ENCODE measurements at places on chromosomes 6 and 20.
A peak's percentile ranks its signal among the peaks of the same experiment; 100 is the strongest.

DNA sequence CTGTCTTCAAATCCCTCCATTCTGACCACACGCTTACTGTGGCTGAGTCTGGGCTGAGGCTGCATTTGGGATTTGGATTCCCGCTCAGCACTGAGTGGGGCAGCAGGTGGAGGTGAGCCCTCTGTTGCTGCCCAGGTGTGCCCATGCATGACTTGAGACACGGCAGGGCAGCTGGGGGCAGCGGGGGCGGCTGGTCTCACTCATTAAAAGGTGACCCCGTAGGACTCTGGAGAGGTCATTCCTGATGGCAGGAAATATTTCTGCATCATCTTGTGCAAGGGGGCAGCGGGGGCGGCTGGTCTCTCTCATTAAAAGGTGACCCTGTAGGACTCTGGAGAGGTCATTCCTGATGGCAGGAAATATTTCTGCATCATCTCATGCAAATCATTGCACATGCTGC lies 49.8 kb downstream of the SMOC2 start:
- DNase-seq, result no peak

GRCh38 chr6:165849534-165850430 lies 186.7 kb upstream of the PDE10A start:
- no peak for DNase-seq

DNA sequence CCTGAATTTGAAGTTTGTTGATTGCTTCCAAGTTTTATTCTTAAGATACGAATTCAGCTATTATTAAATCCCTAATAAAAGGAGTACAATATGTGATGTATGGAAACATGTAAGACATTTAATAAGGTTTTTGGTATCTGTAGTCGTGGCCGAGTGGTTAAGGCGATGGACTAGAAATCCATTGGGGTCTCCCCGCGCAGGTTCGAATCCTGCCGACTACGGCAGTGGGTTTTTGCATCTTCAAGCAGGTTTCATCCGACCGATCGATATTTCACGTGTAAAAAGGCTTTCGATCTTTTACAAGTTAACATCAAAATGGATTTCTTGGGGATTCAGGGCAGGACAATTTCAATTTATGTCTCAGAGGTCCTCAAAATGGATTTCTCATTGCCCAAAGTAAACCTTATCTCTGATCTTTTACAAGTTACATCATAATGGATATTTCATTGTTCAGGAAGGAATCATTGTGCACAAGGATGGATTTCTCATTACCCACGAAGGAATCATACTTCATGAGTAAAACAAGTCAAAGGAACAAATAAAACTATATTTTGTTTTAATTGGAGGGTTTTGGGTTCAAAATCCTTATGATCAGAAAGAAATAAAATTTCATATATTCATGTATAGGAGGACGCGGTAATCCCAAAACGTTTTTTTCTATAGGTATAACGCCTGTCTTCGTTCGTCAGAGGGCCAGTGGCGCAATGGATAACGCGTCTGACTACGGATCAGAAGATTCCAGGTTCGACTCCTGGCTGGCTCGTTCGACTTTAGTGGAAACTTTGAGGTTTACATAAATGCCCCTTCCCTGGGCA lies 37.3 kb upstream of the BTN3A2 start:
- peak; percentile 95 for DNase-seq

- peak; percentile 96 for DNase-seq
Measured at GRCh38 chr6:34745277-34746103, 11.8 kb upstream of the SNRPC start.

DNA sequence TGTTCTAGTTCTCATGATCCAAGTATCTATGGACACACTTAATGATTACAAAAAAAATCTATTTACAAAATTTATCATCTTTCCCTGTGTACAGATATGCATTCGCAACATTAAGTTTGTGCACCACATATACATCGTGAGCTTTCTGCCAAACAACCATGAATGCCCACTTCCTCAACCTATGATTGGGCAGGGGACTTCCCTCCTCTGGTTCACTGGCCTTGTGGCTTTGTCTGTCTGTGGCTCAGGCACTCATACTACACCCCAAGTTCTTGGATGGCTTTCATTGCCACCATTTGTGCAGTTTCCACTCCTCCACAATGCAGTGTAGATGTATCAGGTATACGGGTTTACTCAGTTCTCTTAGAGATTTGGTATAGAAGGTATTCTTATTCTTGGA lies 74.9 kb downstream of the HS3ST5 start:
- no peak for DNase-seq
